NCI-H460 (cell line): ENCODE measurements at places on chromosomes 3 and 15.
A peak's percentile ranks its signal among the peaks of the same experiment; 100 is the strongest.

GRCh38 chr3:125220727-125221429 lies 8.3 kb upstream of the SLC12A8 start:
- no peak for DNase-seq

- DNase-seq, result no peak
Measured at GRCh38 chr3:60754617-60755016, 496.6 kb downstream of the FHIT start.

DNA sequence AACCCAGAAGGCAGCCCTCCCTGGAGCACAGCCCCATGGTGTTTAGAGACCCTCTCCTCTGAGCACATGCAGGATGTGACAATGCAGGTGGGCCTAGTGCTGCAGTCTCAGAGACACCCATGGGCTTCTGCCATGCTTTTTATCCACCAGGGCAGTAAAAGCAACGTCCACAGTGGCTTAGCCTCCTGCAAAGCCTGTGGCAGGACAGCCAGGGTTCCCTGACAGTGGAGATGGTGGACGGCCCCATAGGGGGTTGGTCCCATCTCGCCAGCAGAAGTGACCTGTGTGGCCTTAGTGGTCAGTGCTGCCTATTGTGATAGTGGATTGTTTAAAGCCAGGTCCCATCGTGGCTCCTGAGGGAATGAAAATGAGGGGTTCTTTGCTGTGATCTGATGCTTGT lies 46.6 kb downstream of the APBA2 start:
- no peak for DNase-seq

DNA sequence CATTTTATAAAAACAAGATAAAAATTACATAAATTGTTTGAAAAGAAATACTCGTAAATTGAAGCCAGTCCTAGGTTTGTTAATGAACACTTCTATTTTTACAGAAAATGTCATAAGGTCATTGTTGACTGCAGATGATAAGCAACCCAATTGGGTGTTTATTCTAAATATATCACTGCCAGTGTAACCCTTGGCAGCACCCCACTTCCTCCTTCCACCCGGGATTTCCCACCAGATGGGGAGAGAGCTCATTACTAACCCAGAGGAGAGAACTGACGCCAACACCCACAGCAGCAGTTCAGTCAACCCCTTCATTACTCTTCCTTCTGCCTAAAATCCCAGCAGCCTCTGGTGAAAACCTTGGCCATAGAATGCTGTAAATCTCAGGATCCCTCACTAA lies 307.6 kb downstream of the GAP43 start:
- no peak for DNase-seq

DNA sequence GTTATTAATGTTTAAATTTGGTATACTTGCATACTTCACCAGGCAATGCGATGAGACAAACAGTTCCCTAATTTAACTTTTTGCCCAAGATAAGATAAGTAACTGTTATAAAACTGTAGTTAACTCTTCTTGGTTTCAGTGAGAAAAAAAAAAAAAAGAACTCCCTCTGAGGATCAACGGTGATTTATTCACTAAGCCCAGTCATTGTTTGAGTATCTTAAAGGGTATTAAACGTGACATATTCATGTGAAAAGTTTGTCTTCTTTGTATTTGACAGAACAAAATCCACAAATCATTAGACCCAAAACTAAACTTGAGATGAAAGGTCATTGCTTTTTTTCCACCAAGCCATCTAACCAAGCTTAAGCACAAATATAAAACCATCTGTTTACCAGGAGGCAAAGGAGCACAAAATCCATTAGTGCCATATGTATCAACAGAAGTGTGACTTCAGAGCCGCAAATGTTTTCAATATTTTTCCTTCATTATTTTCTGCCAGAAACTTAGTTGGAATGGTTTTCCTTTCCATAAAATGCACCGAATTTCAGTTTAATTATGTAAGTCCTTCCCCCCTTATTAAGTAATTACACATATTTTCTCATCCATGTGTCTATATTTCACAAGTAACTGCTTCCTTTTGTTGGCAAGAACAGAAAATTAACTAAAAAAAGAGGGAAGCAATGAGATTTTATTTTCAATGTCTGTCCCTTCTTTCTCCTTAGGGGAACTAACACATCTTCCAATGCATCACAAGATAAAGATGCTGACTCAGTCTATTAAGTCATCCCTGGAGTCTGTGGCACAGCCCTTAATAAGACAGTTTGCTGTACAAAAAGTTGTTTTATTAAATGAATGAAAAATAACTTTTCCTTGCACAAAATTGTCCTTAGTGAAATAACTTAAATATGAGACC lies 92.2 kb upstream of the RAP2B start:
- DNase-seq, result no peak

DNA sequence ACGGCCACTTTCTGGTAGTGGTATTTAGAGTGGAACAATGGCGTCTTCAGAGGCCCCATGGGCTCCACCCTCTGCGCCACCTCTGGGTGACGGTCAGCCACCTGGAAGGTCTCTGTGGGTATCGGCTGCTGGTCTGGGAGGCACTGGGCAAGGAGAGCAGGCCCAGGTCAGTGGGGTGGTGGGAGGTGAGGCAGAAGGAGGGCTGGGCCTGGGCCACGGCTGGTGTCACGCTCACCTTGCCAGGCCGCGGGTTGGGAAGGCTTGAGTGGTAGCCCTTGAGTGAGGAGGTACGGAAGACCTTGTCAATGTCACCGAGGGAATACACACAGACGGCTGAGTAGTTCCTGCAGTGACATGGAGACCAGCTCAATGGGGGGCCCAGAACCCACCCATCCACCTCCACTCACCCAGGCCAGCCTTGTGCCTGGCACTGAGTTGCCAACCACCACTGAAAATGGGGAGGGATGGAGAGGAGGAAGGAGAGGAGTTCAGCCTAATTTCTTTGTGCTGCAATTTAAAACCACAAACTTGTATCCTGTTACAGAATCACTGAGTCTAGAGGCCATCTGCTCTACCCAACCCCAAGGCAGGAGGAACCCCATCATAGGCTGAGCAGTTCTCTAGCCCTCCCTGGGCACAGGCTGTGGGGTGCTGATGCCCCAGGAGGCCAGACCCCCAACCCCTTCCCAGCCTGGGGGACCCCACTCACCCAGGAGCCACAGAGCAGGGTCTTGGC lies 19.0 kb downstream of the SEMA7A start:
- no peak for DNase-seq

GRCh38 chr15:31840849-31841476 lies 189.4 kb upstream of the CHRNA7 start:
- DNase-seq, result no peak

DNA sequence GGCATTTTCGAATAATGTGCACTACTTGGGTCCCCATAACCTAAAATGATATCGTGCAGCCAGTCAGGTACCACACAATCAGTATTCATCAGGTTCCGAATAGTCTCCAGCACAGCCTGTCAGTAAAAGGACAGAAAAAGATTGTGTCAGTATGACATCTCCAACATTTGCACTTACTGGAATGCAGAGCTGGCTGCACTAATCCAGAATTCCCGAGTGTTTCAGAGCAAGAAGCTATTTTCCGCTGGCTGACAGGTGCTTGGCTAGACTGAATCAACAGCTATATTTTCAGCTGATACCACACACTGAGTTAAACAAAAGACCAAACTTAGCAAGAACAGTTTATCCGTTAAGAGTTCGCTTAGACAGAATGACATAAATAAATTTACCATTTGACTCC lies 68.8 kb downstream of the AQR start:
- DNase-seq, result no peak

- DNase-seq, result no peak
Measured at GRCh38 chr15:80679167-80679803, 15.8 kb upstream of the ABHD17C start.

- no peak for DNase-seq
Measured at GRCh38 chr15:88341006-88341405, 84.5 kb upstream of the NTRK3 start.

- DNase-seq, result peak; percentile 36
Measured at GRCh38 chr3:23805633-23806533, at the start of gene UBE2E1. UBE2E1 (plus strand) TSS chr3:23805955; CDS start chr3:23807270, 1,315 bp downstream.

DNA sequence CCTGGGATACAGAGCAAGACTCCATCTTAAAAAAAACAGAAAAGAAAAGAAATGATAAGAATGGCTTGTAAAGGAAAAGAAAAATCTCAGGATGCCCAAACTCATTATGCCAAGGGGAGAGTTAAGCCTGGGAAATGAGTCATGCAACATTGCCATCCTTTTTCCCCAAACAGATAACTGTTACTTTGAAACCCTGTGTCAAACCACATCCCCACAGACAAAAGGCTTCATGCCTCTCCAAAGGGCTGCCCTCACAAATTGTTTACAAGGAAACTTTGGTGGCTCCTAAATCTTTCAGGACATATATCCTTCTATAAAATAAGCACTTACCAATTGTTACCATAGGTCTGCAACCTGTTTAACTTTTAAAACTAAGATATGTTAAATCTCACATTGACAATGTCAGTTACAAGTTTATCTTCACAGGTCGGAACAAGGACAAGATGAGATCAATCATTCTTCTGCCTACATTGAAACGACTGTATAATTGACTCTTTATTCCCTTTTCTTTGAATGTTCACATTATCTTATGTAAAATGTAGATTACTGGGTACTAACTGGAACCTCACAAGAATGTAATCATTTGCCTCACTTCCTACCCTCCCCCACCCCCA lies 18.6 kb upstream of the SENP7 start:
- DNase-seq, result no peak

GRCh38 chr3:163328680-163329079 lies 1749.6 kb downstream of the SI start:
- no peak for DNase-seq

GRCh38 chr15:42010434-42010833 lies 10.4 kb downstream of the PLA2G4E start:
- no peak for DNase-seq

- no peak for DNase-seq
Measured at GRCh38 chr3:148606979-148607378, 90.7 kb upstream of the AGTR1 start.

GRCh38 chr15:80260551-80260950 lies 8.5 kb upstream of the CTXND1 start:
- no peak for DNase-seq

DNA sequence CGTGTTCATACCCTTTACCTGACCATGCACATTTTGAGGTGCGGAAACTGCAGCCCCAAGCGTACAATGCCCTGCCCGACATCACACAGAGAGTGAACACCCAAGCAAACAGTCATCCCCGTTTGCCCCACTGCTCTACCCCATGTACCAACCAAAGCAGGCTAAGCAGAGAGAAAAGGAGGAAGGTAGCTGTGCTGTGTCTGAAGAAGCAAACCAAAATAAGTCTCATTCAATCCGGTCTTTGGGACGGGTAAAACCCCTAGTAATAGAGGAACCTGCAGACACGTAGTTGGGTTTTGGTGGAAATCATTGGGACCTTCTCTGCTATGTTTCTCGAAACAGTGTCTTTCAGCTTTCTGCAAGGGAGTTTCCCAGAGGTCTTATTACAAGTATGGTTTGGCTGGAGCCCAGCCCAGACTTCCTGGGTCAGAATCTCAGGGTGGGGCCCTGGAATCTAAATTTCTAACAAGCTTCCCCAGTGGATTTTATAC lies 164.6 kb upstream of the HES1 start:
- no peak for DNase-seq

DNA sequence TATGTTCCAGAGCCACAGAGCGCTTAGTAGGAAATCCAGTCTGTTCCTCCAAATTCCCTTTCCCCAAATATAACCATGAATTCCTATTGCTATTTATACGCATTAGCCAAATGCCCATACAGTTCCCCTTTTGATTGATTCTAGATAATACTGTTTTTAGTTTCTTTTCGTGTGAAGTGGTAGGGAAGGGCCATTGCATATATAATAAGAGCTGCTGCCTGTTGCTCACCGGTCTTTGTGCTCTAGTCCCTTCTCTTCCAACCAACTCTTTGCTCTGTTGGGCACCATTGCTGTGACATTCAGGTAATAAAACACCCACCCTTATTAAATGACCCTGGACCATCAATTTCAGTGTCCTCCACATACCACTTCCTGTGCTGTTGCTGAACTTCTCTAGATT lies 379.9 kb upstream of the KCNMB2 start:
- no peak for DNase-seq

- DNase-seq, result no peak
Measured at GRCh38 chr3:40308725-40309417, 636 bp upstream of the EIF1B start.

DNA sequence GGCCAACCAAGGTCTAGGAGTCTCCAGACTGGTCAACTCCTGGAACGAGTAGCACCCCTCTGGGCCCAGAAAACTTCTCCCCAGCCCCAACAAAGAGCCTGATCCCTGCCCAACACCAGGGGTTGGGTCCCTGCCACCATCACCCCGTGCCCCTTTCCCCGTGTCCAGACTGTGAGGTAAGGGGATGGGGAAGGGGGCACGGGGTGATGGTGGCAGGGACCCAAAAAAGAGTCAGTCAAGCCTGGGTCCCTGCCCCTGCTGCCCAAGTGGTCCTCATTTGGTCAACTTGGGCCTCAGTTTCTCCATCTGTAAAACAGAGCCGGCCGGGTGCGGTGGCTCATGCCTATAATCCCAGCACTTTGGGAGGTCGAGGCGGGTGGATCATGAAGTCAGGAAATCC lies 1.1 kb upstream of the NBEAL2 start:
- no peak for DNase-seq

DNA sequence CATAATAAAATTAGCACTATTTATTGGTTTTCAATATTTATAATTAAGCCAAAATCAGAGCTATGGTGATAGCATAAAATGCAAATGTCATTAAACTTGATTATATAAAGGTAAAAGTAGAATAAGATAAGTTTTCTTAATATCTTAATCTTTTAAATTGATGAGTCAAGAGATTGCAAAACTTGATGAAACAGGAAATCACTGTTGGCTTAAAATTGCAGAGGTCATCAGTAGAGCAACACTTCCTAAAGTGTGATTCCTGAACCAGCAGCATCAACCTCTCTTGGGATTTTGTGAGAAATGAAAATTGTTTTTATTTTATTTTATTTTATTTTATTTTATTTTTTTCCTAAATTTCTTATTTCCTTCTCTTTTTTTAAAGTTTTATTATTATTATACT lies 226.4 kb upstream of the CTDSPL start:
- DNase-seq, result no peak

GRCh38 chr15:34358367-34358766 lies 8.6 kb downstream of the LPCAT4 start:
- no peak for DNase-seq

DNA sequence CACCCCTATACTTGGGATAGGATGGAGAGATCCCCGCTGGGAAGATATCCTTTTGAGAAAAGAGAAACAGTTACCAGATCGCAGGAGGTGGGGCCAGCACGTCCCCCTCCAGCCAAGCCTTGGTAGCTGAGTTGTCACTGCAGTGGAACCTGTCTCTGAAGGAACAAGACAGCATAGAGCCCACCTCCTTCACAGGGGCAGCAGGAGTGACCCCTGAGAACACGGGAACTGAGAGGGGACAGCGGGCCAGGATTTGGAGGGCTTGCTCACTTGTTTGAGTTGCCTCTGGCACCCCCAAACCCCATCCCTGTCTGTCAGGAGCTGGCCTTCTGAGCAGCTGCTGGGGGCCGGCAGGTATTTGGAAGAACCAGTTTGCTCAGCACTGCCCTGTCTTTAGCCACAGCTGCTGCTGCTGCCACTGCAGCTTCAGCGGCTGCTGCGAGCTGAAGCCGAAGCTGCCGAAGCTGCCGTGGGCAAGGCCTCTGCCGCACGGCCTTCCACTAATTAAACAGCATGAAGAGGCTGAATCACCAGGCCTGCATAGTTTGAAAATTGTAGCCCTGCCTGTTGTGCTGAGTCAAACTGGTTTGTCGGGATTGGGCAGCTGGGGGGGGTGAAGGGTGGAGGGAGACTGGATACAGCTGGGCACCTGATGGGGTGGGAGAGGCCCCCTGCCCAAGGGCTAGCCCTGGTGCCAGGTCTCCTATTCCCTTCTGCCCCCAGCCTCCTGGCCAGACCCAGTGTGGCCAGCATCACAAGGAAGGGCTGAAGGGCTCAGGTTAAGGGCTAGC lies 4.0 kb downstream of the EPHB3 start:
- DNase-seq, result no peak
